Nasal cavity respiratory epithelium epithelial cell of viscerocranial mucosa (primary cell): ENCODE measurements at places on chromosomes 1 and 21. TPM values are rescaled to one million over a fixed set of nuclear protein-coding genes. Genes with fewer than 3 reads are reported as not detected.

The LCE2C gene
- total RNA-seq = not detected in 2 replicates

The KIAA1614 gene
- 1.1 and 2.7 TPM in 2 replicates for total RNA-seq

The PKLR gene
- total RNA-seq = under 0.01 TPM in 1 of 2 replicates, not detected in the other

The KRTAP26-1 gene
- not detected in 2 replicates for total RNA-seq

The FCRL4 gene
- not detected in 2 replicates for total RNA-seq

The CENPF gene
- 0.85 and 1.0 TPM in 2 replicates for total RNA-seq

The ADORA3 gene
- not detected in 2 replicates for total RNA-seq

The SYT14 gene
- total RNA-seq = under 0.01 and 0.14 TPM in 2 replicates

The FAM177B gene
- not detected in 2 replicates for total RNA-seq

The OPRD1 gene
- not detected in 2 replicates for total RNA-seq

The COL11A1 gene
- total RNA-seq = under 0.01 and 0.07 TPM in 2 replicates

The POGK gene
- total RNA-seq = 35.5 and 42.1 TPM in 2 replicates

The NFASC gene
- total RNA-seq = 0.34 and 1.1 TPM in 2 replicates

The EBNA1BP2 gene
- total RNA-seq = 112 and 197 TPM in 2 replicates

The CEPT1 gene
- 56.7 and 66.8 TPM in 2 replicates for total RNA-seq

The B3GALT6 gene
- total RNA-seq = 24.4 and 25.6 TPM in 2 replicates

The RBP7 gene
- 0.28 TPM in 1 of 2 replicates, not detected in the other for total RNA-seq

The OLIG2 gene
- total RNA-seq = not detected in 2 replicates

The BARHL2 gene
- total RNA-seq = not detected in 2 replicates

The TTC39A gene
- total RNA-seq = 13.3 and 19.1 TPM in 2 replicates

The ZYG11B gene
- total RNA-seq = 27.6 and 30.8 TPM in 2 replicates

The CCDC185 gene
- not detected in 2 replicates for total RNA-seq

The PRAMEF5 gene
- not detected in 2 replicates for total RNA-seq

The HRNR gene
- total RNA-seq = under 0.01 and 0.34 TPM in 2 replicates

The RORC gene
- total RNA-seq = 0.34 and 1.4 TPM in 2 replicates

The SMG5 gene
- 47.8 and 91.1 TPM in 2 replicates for total RNA-seq

The SPRR2E gene
- 1.1 and 21.5 TPM in 2 replicates for total RNA-seq

The S100A1 gene
- total RNA-seq = not detected in 2 replicates

The CHIA gene
- not detected in 2 replicates for total RNA-seq

The ESRRG gene
- 0.21 TPM in 1 of 2 replicates, not detected in the other for total RNA-seq

The MFSD2A gene
- total RNA-seq = 31.1 and 32.3 TPM in 2 replicates
